Amniotic stem cell (primary cell): ENCODE measurements at places on chromosomes 4 and X.

GRCh38 chr4:184255361-184255760, 37.7 kb upstream of the ENPP6 start:
- DNase-seq, result no peak

DNA sequence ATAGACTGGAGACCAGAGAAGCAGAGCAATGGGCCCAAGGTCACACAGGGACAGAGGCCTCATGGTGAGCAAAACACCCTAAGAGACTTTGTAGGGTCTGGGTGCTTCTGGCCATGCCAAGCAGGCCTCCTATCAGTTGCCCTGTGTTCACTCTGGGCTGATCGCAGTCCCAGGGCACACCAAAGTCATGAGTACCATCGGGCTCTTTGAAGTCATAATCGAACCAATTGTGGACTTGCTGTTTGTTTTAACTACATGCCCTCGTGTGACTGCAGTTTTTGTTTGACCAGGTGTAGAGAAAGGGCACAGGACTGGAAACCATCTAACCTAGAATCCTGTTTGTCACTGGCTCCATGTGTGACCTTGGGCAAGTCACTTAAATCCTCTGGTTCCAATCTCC, 172.5 kb upstream of the CPEB2 start:
- DNase-seq, result no peak

GRCh38 chrX:82196866-82197265, 995.0 kb downstream of the SH3BGRL start:
- DNase-seq, result no peak

DNA sequence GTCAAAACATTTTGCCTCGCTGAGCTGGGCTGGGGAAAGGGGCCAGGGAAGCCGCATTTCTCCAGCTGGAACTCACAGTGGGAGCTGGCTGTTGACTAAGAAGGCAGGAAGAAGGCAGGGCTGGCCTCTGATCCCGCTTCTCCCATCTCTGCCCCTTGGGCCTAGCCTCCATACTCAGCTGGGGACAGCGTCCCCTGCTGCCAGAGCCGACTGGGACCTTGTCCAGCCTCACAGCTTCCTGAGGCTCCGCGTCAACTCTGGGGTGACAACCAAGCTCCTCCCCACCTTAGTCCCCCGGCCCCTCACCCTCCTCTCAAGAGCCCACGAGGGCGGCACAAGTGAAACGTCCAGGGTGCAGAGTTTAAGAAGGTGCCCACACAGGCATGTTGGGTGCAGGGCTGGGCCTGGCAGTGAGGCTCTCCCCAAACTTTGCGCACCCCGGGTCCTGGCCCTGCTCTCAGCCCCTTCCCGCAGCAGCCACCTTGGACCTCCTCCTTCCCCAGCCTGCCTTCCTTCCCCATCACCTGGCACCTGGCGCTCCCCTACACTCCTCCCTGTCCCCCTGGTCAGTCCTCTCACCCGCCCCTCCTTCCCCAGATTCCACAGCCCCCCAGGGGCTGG, 100.8 kb downstream of the PSAPL1 start:
- no peak for DNase-seq

GRCh38 chrX:45515262-45516215, 314.9 kb upstream of the DIPK2B start:
- peak; percentile 82 for DNase-seq

GRCh38 chrX:3548765-3549391, 164.6 kb downstream of the PRKX start:
- DNase-seq, result peak; percentile 71

- DNase-seq, result no peak
These were observed 243.0 kb downstream of the STPG2 start for GRCh38 chr4:97900229-97900628.

- no peak for DNase-seq
These were observed 71.7 kb downstream of the ABLIM2 start for GRCh38 chr4:8086783-8087445.

- no peak for DNase-seq
These were observed 132.8 kb upstream of the MAGEB16 start for GRCh38 chrX:35665311-35665710.

- DNase-seq, result no peak
These were observed 342.0 kb downstream of the GBA3 start for GRCh38 chr4:23034731-23035130.

DNA sequence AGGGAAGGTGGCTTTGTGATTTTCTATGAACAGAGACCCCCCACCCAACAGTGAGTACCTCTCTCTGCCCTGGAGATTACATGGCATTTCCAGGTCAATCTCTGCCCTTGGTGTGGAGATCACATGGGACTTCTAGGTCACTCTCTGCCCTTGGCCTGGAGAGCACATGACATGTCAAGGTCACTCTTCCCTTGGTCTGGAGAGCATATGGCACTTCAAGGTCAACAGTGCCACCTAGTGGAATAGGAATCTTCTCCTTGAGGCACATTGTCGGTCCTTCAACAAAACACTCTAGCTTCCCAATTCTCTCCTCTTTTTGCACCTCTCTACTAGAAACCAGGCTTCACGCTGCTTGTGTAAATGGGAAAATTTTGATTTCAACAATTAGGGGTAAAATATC, 66.2 kb upstream of the TACR3 start:
- DNase-seq, result no peak

DNA sequence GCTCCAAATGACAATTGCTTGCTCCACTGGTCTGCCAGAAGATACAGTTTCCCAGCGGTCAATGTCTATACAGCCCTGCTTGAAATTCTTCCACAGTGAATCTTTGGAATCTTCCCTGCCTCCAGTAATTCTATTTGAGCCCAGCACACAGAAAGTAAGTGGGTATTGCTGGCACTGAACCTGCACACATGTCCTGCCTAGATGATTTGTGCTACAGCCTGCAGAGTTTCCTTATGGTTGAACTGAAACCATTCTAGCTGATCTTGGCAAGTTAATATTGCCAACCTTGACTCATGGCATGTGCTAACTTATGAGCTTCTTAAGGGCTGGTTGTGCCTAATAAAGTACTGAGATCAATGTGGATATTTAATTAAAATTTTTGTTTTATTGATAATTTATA, 553.8 kb upstream of the GNPDA2 start:
- no peak for DNase-seq

DNA sequence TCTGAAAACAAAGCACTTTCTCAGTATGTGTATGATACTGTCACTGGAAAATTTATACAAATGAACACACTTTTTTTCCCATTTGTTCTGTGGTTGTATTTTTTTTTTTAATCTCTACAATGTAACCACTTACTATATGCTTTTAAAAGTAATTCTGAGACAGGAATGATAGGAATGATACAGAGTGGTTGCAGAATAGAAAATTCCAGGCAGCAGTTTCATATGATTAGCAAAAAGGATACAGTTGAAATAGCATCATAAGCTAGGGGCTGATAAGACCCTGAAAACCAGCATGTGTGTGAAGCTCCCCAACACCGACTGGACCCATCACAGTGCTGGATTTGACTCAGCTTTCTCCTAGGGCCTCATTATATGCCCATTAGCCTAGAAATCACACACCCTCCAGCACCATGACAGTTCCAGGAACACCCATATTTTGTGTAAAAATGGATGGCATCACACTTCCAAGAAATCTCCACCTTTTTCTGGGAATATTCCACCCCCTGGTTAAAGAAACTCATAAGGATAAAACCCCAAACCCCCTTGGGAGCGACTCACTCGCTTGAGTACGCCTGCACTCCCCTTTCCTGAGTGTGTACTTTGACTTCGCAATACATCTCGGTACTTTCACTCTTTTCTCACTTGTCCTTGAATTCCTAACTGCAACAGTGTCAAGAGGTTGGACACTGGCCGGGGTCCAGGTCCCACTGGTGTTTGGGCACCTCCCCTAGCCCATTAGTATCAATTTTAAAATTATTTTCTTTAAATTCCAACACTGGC, 77.4 kb upstream of the AGA start:
- DNase-seq, result no peak

- DNase-seq, result no peak
These were observed 34.7 kb upstream of the LHFPL1 start for GRCh38 chrX:112714357-112714918.

DNA sequence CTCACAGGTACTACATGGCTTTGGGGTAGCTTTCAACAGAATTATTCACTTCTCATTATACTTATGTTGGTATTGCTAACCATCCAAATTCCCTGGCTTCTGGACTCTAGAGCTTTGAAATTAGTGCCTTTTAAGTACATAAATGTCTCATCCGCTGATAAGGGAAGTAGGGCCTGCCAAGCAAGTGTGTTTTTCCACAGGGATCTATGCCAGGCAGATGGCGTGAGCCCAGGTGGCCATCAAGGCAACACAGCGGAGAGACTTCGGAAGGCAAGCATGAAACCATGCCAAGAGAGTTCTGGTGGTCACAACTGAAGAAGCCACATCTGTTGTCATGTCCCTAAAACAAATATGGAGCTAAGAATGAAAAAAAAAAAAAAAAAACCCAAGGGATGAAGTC, 503.1 kb upstream of the LCORL start:
- no peak for DNase-seq

- no peak for DNase-seq
These were observed 46.5 kb downstream of the CWH43 start for GRCh38 chr4:49032440-49033161.

DNA sequence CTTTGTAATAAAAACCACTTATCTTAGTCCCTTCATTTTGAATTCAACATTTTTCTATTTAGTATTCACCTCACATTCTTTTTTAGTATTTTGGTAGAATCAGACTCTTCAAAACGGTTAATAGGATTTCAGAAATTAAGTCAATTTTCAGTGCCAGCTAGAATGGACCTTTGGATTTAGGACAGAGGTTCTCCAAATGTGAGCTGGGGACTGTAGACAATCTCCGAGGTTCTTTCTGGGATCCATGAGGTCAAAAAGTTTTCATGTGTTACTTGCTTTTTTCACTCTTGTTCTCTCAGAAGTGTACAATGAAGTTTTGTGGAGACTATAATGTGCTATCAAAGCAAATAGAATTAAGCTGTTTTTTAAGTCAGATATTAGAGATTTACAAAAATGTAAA, 2.3 kb upstream of the UGDH start:
- no peak for DNase-seq

DNA sequence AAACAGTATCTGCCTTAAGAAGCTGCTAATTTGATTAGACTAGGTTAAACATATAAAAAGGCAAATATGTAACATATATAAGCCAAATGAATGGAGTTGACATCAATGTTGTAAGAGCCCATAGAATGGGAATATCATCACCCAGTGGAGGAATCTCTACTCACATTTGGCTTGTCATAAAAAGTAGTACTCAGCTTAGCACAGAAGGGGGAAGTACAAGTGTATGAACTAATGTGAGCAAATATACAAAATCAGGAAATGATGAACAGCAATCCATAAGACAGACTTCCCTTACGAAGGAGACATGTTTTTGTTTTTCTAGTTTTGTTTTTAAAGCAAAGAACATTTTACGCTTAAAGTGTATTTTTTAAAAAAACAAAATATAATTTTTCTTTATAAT, 74.9 kb downstream of the MAB21L2 start:
- DNase-seq, result no peak

DNA sequence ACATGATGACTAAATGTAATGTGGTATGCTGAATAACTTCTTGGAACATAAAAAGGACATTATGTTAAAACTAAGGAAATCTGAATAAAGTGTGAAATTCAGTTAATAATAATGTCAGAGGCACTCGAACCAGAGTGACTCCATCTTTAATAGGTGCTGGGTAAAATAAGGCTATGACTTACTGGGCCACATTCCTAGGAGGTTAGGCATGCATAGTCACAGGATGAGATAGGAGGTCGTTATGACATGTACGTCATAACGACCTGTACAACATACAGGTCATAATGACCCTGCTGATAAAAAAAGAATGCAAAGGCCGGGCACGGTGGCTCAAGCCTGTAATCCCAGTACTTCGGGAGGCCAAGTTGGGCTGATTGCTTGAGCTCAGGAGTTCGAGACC, 28.9 kb upstream of the OPHN1 start:
- DNase-seq, result no peak

GRCh38 chr4:12409507-12410190, 981.0 kb upstream of the HS3ST1 start:
- DNase-seq, result no peak

GRCh38 chr4:7326693-7327340, 107.9 kb downstream of the PSAPL1 start:
- no peak for DNase-seq

DNA sequence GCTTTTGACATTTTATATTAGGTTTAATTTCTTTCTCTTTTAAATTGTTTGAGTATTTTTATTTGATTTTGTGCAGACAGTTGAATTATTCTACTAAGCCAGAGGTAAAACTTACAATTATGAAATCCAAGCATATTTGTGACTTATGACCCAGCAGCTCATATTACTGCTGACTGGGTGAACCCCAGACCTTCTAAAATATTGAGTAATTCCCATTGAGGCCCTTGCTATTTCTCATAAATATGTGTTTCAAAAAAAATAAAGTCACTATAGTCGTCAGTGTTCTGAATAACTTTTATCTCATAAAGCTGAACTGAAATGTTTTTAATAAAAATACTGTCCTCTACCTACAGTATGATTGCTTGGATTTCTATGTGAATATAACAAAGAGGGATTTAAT, 303.1 kb downstream of the IQCM start:
- DNase-seq, result no peak
